Stimulated activated CD4-positive, alpha-beta T cell treated with anti-CD3 and anti-CD28 coated beads, Interleukin-12 subunit alpha, Interleukin-12 subunit beta, amount 100 ng/mL, for 4 hours (primary cell): ENCODE measurements at places on chromosomes 12 and 14.

GRCh38 chr12:65259501-65259900 lies 19.0 kb upstream of the MSRB3 start:
- DNase-seq: no peak

GRCh38 chr14:91303091-91303923 lies 58.8 kb upstream of the GPR68 start:
- peak; percentile 53 for DNase-seq

- DNase-seq: peak; percentile 38
Measured at GRCh38 chr14:68977718-68978171, 1.4 kb downstream of the ACTN1 start.

DNA sequence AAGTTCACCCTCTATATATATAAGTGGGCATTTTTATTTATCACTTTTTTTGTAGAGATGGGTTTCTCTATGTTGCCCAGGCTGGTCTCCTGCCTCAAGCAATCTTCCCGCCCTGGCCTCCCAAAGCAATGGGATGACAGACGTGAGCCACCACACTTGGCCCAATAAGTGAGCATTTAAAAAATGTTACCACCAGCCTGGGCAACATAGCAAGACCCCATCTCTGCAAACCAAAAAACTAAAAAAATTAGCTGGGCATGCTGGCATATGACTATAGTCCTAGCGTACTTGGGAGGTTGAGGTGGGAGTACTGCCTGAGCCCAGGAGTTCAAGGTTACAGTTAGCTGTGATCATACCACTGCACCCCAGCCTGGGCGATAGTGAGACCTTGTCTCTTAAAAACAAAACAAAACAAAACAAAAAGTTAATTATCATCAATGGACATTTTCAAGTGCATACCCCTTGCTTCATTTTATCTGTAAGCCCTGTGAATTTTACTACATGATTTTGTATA lies 23.7 kb downstream of the UBE2N start:
- no peak for DNase-seq

- no peak for DNase-seq
Measured at GRCh38 chr12:44347145-44347544, 511.3 kb downstream of the TMEM117 start.

GRCh38 chr12:48160807-48161206 lies 3.5 kb upstream of the ASB8 start:
- DNase-seq: no peak

DNA sequence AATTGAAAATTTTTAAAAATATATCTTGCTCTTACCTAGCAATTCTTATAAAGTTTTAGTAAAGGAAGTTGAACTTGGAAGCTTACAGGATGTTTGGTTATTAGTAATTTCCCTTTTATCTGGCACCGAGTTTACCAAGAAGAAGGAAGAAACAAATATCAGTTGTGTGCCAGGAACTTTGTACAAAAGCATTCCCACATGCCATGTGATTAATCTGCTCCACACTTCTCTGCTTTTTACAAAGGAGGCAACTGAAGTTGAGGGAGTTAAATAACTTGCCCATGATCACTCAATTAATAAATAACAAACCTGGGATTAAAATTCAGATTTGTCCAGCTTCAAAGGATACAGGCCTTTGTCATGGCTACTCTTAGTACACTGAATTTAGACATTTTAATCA lies 122.5 kb upstream of the BCAT1 start:
- DNase-seq: no peak

GRCh38 chr12:25788707-25789442 lies 169.6 kb upstream of the RASSF8 start:
- DNase-seq: no peak

- DNase-seq: no peak
Measured at GRCh38 chr12:113422030-113422885, at the start of gene SDSL. Gene SDSL, plus strand, starts transcription at chr12:113422380. Its CDS starts 5,603 bp downstream, at chr12:113427983.

- DNase-seq: no peak
Measured at GRCh38 chr14:69328317-69328716, 68.4 kb downstream of the GALNT16 start.

GRCh38 chr12:69065775-69066174 lies 132.8 kb upstream of the CPM start:
- DNase-seq: no peak

DNA sequence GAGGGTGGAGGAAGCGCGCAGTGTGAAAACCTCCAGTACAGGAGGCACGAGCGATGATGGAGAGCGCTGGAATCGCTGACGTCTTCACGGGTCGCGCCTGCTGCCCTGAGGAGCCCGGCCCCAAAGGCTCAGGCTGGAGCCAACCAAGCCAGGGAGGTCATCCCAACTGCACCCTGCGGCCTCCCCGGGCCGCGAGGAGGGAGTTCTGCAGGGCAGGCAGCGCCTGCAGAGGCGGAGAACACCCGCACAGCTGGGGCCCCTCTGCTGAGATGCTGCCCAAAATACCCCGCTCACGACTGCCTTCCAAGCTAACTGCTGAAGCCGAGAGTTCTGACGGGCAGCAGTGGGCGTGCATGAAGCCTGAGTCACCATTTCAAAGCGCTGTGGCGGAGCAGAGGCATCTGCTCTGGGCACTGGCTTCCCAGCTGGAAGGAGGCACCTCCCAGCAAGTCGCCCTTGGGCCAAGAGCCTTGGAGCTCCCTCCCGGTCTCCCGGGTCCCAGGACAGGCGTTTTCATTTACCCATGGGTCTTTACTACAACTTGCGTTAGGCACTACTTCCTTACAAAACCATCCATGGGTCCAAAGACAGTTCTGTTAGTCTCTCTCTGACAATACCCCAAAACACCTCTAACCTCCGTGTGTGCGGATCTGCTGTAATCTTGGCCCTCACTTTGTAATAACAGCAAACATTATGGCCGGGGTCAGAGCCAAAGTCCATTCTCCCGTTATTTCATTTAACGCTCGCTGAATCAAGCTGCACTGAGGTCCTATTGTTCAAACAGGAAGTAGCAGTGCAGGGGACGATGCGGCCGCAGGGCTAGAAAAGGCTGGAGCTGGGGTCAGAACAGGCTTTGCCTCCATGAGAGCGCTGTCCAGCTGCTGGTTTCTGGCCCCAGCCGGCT lies 60.1 kb upstream of the RIMBP2 start:
- DNase-seq: peak; percentile 66

GRCh38 chr14:35114036-35114435 lies 7.8 kb downstream of the PPP2R3C start:
- no peak for DNase-seq

DNA sequence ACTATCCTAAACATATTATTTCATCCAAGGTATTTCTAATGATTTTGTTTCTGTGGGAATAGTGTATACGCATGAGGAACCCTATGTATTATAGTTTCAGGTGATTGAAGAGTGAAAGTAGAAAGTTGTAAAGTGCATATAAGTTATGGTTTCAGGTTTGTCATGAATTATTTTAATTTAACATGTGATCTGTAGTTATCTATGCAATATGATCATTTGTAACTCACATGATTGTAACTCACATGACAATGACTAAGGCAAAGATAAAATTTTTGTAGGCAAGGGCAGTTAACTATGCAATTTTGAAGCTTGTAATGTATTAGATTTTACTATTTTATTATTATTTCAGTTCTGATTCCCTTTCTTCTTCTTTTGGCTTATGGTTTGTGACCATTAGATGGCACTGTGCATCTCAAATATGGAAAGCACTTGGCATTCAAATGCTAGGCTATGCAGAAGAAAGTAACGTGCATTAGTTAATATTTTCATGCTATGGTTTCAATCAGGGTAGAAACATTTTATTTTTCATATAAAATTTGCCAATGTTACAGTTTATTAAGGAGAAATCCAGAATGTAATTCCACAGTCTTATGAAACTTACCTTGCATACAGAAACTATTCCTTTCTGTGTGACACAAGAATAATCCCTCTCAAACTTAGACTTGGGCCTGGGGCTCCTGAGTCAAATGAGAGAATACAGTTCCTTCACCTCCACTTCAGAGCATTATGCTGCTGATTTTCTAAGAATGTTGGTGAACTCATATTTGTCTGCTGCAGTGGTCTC lies 15.8 kb upstream of the TMEM30B start:
- no peak for DNase-seq

GRCh38 chr12:68495336-68496070 lies 115.2 kb upstream of the RAP1B start:
- DNase-seq: no peak

GRCh38 chr14:89258728-89259273 lies 158.2 kb downstream of the FOXN3 start:
- DNase-seq: no peak

DNA sequence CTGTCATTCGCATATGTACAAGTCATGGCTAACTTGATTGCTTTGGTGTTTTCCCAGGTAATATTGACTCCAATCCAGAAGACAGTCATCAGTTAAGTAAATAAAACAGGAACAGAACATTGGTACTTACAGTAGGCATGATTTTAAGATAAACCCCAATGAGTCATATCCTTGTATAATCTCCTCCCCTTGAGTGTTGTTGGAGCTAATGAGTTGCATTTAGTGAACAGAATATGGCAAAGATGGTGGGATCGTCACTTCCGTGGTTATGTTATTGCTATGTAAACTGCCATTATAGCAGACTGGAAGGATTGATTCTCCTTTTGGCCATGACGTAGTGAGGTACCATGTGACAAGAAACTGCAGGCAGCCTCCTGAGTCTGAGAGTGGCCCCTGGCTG lies 102.2 kb downstream of the TMX1 start:
- DNase-seq: no peak

GRCh38 chr12:54053003-54053750 lies 458 bp upstream of the HOXC4 start:
- no peak for DNase-seq

- no peak for DNase-seq
Measured at GRCh38 chr12:56719056-56719455, 6.0 kb downstream of the NACA start.

GRCh38 chr12:3142386-3142785 lies 65.2 kb downstream of the TSPAN9 start:
- no peak for DNase-seq

DNA sequence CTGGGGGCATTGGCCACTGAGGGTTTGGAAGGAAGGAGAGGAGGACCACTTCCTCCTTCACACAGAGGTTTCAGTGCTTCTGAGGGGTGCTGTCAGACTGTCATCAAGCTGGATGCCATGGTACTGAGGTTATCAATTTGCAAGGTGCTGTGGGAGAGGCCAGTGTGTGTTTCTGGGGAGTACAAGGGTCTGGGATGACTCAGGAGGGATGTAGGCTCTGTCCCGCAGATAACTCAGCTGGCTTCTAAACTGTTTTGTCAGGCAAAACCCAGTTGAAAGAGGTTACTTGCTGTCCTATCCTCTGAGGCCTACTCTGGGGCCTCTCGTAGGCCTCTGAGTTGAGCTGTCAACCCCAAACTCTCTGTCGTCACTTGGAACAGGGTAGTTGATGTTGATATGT lies 22.8 kb downstream of the ADCK1 start:
- DNase-seq: no peak

- DNase-seq: peak; percentile 60
Measured at GRCh38 chr12:122190842-122191668, 8.1 kb downstream of the LRRC43 start.
